Mammary epithelial cell (primary cell): ENCODE measurements at places on chromosomes 11 and 22. TPM values are rescaled to one million over a fixed set of nuclear protein-coding genes. Genes with fewer than 3 reads are reported as not detected.

The F2 gene
- not detected for total RNA-seq

The DKK3 gene
- total RNA-seq, result 771 TPM

The OR8D4 gene
- total RNA-seq, result not detected in 2 replicates

The P2RY6 gene
- total RNA-seq, result 0.28 TPM in 1 of 2 replicates, not detected in the other

The RFPL1 gene
- not detected in 2 replicates for total RNA-seq

The OR56A5 gene
- total RNA-seq, result not detected

The PDGFD gene
- 3.5 TPM for total RNA-seq

The DGCR6 gene
- total RNA-seq, result 7.2 and 7.5 TPM in 2 replicates

The APOL5 gene
- not detected in 2 replicates for total RNA-seq

The KCNJ11 gene
- total RNA-seq, result not detected

The OR6A2 gene
- total RNA-seq, result 0.64 and 0.68 TPM in 2 replicates

The KRTAP5-8 gene
- total RNA-seq, result not detected

The LIF gene
- total RNA-seq, result 24.5 and 35.8 TPM in 2 replicates

The TEF gene
- total RNA-seq, result 5.2 and 6.4 TPM in 2 replicates

The EFEMP2 gene
- 7.5 and 7.6 TPM in 2 replicates for total RNA-seq

The ASCL2 gene
- not detected in 2 replicates for total RNA-seq

The SCT gene
- total RNA-seq, result not detected
